Glutamatergic neuron (in vitro differentiated cells): ENCODE measurements at places on chromosomes 1 and 21.
A peak's percentile ranks its signal among the peaks of the same experiment; 100 is the strongest.

DNA sequence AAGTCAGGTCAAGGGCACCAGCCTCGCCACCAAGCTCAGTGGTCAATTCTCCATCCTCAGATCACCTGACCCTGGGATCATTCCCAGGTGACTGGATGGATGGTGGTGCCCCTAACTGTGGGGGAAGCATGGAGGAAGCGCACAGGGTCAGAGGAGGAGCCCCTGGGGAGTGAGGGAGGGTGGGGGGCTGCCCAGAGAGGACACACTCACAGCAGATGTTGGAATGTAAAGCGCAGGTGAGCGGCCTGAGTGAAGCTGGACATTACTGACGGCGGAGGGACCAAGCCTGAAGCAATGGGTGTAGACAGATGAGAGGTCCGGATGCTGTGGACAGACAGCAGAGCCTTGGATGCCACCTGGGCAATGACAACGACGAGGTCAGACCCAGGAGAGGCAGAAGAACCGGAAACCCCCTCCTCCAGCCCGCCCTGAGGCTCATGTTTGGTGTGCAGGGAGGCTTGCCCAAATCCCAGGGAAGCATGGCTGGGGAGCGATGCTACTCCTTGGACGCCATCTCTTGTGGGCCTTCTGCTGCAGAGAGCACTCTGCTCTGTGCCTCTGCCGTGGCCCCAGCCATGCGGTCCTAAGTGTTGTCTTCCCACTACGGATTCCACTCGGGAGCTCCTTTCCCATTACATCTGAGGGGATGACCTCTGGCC lies 5.7 kb upstream of the CPLANE2 start:
- peaks cover 16% of the 10 kb centered on the region for H3K4me1 ChIP-seq
- DNase-seq: no peak
- H3K27me3 ChIP-seq: peaks cover 5% of the 10 kb centered on the region
- H3K4me3 ChIP-seq: no peak overlapping the region

GRCh38 chr1:190258003-190258402 lies 219.7 kb downstream of the BRINP3 start:
- no peak overlapping the region for H3K4me3 ChIP-seq
- no peaks in the 10 kb centered on the region for H3K4me1 ChIP-seq
- H3K27me3 ChIP-seq: no peaks in the 10 kb centered on the region
- DNase-seq: no peak
- no peak overlapping the region for H3K27ac ChIP-seq

DNA sequence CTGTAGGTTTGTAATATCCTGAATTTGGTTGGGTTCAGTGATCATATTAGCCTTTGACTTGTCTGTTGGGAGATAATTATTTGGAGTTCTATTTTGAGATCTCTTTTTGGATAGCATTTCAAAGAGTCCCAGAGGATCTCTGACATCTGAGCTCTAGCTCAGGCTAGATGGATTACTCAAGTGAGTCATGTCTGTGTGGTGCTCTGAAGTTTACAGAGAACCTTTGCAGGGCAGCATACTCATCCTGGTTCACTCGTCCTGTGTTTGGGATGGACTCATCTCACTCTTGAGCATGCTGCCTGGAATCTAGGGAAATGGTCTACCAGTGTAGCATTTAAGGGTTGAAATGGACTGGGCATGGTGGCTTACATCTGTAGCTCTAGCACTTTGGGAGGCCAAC lies 29.4 kb upstream of the BMP8A start:
- peaks cover 15% of the 10 kb centered on the region for H3K27me3 ChIP-seq
- no peak for DNase-seq
- no peak overlapping the region for H3K27ac ChIP-seq
- H3K4me1 ChIP-seq: no peaks in the 10 kb centered on the region
- no peaks in the 10 kb centered on the region for H3K36me3 ChIP-seq

DNA sequence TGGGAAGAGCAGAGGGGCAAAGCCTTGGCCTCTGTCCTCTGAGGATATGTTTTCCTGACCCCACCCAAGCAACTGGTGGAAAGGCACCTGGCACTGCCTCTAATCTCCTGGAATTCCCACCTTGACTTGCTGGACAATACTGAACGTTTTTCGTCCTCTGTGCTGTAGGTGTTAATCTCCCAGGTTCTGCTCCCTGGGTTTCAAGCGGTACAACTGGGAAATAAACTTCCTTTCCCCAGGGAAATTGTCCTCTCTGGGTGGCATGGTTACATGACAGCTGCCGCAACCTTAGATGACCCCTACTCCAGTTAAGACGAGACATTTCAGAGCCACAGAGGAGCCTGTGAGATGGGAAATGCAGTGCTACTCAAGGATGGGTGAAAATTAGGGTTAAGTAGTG lies 57.3 kb upstream of the BCAR3 start:
- no peak for DNase-seq
- peaks cover 5% of the 10 kb centered on the region for H3K36me3 ChIP-seq
- no peak overlapping the region for H3K4me3 ChIP-seq
- peaks cover 6% of the 10 kb centered on the region for H3K27me3 ChIP-seq
- no peak overlapping the region for H3K27ac ChIP-seq

DNA sequence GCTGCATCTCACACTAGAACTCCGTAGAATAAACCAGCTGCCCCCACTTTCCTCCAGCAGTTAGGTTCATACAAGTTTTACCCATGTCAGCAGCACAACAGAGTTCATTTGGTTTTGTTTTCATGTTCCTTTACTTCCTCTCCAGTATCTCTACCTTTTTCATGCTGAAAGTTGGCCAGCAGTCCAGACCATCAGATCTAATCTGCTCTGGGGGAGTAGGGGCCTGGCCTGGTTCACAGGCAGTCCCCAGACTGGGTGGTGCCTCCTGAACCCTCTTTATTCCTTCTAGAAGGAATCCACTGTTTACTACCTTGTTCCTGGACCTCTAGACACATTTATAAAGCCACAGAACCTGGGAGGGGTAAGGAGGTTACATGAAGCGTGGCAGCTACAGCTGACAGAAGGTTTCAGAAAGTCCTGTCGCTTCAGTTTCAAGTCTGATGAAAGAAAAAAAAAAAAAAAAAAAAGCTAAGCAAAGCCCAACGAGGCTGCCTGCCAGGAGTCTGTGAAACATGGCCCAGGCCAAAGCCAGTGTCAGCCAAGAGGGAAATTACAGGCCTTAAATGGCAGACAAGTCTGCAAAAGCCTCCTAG lies 184.6 kb upstream of the JUN start:
- peaks cover 5% of the 10 kb centered on the region for H3K4me1 ChIP-seq
- no peak for DNase-seq
- H3K27ac ChIP-seq: no peak overlapping the region
- H3K27me3 ChIP-seq: no peaks in the 10 kb centered on the region
- H3K4me3 ChIP-seq: no peak overlapping the region

GRCh38 chr1:68723791-68724190 lies 226.9 kb upstream of the DEPDC1 start:
- no peak overlapping the region for H3K27ac ChIP-seq
- H3K36me3 ChIP-seq: no peaks in the 10 kb centered on the region
- H3K27me3 ChIP-seq: no peaks in the 10 kb centered on the region
- H3K4me1 ChIP-seq: no peaks in the 10 kb centered on the region

- H3K27ac ChIP-seq: peak overlapping the region; percentile 21
- no peak for DNase-seq
- H3K27me3 ChIP-seq: no peaks in the 10 kb centered on the region
- H3K36me3 ChIP-seq: no peaks in the 10 kb centered on the region
Observed at GRCh38 chr1:168482106-168482505, 61.7 kb downstream of the XCL2 start.

DNA sequence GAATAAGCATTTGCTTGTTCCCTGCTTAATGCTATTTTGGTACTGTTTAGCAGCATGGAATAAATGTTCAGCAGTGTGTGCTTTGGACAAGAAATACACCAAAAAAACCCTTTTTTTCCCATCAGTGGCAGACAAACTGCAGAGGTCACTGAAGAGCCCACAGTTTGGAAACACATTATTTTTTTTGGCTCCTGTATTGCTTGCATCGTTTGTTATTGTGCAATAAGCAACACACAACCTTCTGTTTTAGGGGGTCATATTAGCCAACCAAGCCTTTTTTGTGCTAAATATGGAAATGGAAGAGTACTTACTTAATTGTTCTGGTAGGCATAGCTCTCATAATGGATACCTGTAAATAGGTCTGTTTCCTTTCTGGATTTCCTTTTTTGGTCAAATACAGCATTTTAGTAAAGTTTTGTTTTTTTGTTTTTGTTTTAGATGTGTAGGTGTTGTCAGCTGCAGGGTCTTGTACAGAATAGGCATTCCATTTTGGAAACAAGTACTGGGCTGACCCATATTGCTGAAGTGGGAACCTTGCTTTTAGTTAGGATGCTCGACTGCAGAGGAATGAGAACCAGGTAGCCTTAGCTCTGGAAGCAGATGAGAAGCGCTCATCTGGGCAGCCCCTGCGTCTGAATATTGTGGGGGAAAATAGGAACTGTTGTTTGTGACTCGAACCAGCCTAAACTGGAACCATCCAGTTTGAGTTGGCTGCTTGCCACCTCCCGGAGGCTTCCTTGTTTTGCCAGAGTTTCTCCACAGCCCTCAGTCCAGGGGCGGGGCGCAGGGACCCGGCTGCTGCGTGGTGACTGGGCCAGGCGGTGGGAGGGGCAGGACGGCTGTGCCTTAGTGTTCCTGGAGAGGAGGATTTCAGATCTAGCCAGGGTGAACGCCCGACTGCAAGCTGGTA lies 38.4 kb downstream of the SPEN start:
- H3K4me1 ChIP-seq: peaks cover 12% of the 10 kb centered on the region
- peak overlapping the region; percentile 68 for H3K27ac ChIP-seq
- no peaks in the 10 kb centered on the region for H3K27me3 ChIP-seq
- H3K4me3 ChIP-seq: peak overlapping the region; percentile 69

- peak overlapping the region; percentile 69 for H3K27ac ChIP-seq
- H3K4me3 ChIP-seq: peak overlapping the region; percentile 2
- H3K36me3 ChIP-seq: peaks cover 7% of the 10 kb centered on the region
- DNase-seq: no peak
- H3K27me3 ChIP-seq: peaks cover 5% of the 10 kb centered on the region
Observed at GRCh38 chr1:30934613-30935012, 26.1 kb upstream of the SDC3 start.
